ENCODE measurements at places on chromosomes 1 and 21.

- no peak for DNase-seq
Observed at GRCh38 chr1:222210776-222211175, 337.1 kb downstream of the HHIPL2 start.

DNA sequence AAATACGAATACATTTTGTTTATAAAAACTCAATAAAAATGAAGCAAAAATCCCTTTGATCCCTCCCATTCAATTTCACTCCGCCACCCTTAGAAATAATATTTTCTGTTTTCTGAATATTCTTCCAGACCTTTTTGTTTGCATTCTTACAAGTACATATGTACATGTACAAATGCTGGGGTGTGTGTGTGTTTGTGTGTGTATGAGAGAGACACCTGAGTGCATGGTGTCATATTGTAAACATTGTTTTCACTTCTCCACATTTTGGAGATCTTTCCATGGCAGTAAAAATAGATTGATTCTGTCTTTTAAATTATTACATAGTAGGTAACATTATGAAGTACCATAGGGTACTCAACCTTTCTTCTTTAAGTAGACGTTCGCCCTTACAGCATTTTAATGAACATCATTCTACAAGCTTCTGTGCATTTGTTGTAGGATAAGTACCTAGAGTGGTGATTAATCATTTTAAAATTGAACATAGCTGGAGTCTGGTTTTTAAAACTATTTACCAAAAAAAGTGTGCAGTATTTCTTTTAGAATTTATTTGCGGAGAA is 1.3 kb upstream of the MPC2 start:
- DNase-seq, result no peak

GRCh38 chr1:19021845-19022244 is 65.4 kb upstream of the IFFO2 start:
- DNase-seq, result no peak

GRCh38 chr1:109714661-109715372 is 2.8 kb downstream of the GSTM5 start:
- DNase-seq, result no peak

GRCh38 chr21:44596068-44596725 is 3.9 kb upstream of the KRTAP10-6 start:
- DNase-seq, result no peak

DNA sequence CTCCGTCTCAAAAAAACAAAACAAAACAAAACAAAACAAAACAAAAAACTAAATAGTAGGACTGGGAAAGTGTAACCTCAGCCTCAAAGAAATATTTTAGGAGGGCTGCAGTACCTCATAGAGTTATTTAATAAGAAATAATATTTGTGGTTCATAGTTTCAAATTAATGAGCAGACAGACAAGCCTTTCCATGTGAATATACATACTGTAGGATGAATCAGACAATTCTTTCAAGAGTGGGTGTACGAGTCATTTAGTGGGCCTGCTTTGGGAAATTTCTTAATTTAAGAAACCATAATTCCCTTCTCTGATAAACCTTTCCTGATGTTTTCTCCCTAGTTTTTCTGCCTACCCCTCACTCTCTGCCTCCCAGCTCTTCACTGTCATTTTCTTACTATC is 52.5 kb downstream of the CDC14A start:
- DNase-seq, result no peak

DNA sequence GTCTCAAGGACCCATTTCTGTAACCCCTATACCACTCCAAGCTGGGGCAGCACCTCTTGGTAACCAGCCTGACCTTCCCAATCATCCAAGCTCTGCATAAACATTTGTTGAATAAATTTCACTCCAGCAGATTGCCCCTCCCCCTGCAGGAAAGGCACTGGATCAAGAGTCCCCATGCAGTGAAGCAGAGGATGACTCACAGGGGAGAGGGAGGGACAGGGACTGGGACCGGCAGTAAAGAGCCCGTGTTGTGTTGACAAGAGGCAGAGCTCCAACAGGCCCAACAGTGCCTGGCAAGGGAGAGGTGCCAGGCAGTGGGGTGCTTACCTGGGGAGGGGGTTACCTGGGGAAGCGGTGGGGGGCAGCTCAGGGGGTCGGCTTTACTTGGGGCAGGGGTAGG is 32.3 kb downstream of the SLC9A1 start:
- DNase-seq, result no peak

DNA sequence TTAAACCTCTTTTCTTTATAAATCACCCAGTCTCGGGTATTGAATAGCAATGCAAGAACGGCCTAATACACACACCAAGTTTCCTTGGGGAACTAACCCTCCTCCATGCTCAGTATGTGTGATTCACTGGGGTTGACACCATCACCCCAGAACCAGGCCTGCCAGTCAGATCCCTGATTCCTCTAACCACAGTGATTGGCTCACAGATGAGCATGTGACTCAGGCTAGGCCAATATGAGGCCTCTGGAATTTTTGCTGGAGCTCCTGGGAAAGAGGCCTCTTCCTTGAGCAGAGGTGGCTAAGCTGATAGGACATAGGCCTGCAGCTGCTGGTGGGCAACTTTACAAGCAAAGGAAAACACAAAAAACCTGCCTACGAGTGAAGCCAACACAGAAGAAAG is 74.7 kb upstream of the ZBTB40 start:
- no peak for DNase-seq

- peak; percentile 92 for DNase-seq
Observed at GRCh38 chr1:12229835-12230548, at the start of gene VPS13D. VPS13D (plus strand) TSS chr1:12230030; CDS start chr1:12234267, 4,237 bp downstream.

DNA sequence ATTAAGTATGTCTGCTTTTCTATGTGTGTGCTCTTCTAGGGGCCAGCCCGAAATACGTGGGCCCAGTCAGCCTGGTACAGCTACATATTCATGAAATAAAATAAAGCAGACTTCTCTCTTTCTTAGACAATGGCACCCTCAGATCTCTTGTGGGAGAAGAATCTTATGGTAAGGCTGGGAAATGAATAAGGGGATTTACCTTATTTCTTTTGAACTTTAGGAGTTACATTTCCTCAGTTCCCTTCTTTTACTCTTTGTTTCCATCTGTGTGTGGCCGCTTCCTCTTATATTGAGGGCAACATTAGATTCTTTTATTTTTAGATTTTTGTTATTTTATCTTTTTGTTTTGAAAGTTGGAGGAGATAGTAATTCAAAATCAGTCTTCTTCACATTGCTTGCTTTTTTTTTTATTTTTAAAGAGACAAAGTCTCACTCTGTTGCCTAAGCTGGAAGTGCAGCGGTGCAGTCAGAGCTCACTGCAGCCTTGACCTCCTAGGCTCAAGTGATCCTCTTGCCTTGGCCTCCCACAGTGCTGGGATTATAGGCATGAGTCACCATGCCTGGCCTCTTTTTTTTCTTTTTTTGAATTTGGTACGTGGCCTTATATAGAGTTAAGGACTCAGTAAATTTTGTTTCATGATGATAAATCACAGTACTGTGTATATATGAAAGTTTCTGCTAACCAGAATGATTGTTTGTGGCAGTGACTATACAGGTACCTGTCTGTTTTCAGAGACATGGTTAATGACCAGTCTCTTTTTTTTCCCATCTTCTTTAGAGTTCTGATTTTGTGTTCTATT is 9.1 kb downstream of the LAMC1 start:
- DNase-seq, result no peak

GRCh38 chr1:174232761-174233160 is 73.4 kb downstream of the RABGAP1L start:
- no peak for DNase-seq

GRCh38 chr21:31446226-31446855 is 102.3 kb upstream of the TIAM1 start:
- peak; percentile 3 for DNase-seq

DNA sequence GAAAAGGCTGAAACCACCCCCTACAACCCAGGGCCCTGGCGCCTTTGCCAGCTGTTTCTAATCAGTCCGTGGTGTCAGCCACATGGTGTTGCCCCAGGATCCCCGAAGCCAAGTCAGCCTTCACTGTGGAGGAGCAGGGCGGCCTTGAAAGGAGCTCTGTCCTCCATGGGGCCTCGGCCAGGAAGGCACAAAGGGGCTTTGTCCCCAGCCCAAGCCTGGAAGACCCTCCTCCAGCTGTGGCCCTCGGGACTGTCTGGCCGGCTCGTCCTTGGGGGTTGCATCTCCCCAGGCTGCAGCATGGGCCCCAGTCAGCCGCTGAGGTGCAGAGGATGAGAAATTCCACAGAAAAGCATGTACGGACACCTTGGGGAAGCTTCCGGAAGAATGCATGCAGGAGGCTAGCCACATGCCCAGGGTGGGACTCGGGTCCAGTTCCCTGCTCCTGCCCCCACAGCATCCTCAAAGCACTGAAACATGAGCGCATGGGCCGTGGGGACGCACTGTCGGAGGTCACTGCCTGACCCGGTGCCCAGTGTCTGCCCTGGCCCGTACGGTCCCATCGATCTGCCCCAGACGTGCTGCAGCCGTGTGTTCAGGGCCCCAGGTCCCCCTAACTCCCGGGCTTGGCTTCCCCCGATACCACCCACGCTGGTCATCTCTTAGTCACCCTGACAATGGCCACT is 38.6 kb upstream of the POFUT2 start:
- no peak for DNase-seq

DNA sequence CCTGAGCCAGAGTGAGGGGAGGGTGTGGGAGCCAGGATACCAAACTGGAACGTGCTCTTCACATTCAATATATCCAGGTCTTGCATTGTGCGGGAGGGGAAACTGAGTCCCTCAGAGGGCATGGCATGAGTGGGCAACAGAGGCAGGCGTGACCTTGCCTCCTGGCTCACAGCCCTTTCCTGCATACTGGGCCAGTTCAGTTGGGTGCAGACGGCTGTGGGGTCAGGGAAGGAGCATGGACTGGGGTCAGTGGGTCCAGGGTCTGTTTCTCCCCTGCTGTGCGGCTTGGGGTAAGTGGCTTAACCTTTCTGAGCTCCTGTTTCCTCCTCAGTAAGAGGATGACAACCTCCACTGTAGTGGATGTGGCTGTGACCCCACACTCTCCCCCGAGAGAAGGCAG is 16.6 kb downstream of the SERINC2 start:
- DNase-seq, result no peak

DNA sequence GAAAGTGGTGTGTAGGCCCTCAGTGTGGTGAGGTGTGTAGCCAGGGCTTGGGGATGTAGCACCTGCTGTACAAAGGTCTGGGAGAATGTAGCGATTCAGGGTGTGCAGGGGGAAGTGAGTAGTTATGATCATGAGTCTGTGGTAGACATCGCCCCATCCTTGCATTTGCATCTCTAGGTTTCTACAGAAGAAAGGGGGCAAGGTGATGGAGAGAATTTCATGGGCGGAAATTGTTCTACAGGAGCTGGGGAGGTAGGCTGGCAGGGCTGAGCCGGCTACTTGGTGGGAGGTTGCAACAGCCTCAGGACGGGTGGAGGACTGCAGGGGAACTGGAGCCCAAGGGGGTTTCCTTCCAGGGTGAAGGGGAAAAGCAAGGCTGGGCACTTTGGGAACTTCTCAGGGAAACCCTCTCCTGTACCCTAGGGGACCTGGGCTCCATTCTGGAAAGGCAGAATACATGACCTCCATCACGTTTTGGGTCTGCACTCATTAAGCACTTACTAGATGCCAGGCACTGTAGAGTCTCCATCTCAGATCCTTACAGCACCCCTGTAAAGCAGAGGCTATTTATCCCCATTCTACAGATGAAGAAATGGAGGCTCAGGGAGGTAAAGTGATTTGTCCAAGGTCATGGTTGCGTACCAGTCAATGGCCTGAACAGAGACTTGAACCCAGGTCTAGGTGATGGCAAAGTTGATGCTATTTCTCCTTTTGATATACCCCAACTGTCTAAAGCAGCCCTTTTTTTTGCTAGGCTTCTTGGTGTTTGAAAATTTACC is 14.5 kb upstream of the TNFRSF1B start:
- no peak for DNase-seq

DNA sequence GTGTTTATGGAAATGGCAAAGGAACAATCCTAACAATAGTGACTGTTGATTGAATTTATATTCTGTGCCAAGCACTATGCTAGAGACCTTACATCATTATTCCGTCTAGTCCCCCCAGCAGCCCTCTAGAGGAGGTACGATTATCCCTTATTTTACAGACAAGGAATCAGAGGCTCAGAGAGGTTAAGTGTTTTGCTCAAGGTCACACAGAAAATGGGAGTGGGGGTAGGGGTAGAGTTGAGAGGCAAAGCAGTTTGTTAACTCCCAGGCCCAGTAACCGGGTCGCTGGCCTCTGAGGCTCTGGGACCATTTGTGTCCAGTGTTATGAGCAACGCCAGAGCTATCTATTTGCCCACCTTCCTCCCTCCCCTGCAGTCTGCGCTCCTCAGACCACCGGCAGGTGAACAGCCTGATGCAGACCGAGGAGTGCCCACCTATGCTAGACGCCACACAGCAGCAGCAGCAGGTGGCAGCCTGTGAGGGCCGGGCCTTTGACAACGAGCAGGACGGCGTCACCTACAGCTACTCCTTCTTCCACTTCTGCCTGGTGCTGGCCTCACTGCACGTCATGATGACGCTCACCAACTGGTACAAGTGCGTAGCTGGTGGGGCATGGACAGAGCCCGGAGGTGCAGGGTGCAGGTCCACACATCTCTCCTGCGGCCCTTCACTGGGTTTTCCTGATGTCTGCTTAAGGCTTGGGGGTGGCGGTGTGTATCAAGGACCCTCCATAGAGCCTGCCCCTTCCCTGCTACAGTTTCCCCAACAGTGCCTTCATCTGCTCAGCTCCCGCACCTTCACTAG is 19.8 kb downstream of the SERINC2 start:
- DNase-seq, result no peak

DNA sequence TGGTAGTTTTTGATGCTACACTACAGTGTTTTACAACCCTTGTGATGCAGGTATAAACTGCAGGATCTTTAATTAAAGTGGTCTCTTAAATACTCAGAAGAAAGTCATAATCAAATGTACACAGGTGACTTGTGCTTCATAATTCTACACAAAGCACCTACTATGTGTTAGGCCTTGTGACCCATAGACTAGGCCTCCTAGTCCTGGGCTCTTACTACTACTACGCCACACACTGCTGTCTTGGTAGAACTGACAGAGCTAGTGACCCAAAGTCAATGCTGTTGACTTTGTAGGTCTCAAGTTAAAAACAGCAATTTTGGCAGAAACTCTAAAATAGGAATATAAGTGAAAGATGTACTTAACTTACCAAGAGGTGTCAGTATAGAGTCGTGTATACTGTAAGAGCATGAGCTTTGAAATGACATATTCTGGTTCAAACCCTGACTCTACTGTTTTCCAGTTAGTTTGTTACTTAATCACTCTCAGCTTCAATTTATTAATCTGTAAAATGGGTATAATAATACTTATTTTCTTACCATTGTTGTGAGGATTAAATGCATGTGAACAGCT is 48.6 kb upstream of the LMO4 start:
- DNase-seq, result peak; percentile 4

DNA sequence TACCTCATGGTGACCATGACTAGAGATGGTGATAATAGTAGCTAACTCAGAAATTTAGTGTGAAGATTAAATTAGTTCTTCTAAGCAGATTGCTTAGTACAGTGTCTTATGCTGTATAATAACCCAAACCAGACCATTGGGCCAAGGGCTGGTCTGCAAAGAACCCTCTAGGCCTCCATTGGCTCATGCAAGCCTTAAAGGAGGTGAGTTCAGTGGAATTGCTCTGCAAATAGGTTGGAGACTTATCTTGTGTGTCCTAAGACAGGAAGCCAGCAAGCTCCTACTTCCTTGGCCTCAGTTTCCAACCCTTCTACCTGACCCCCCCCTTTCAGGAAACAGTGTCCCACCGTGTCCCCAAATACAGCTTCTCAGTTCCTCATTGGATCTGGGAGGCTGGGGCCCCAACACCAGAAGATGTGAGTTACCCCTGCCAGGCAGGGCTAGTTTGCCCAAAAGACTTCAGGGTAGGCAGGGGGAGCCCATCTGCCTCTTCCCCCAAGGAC is 1.9 kb upstream of the MEF2D start:
- no peak for DNase-seq
